Type B pancreatic cell (in vitro differentiated cells): ENCODE measurements at places on chromosomes 11 and 22. TPM values are rescaled to one million over a fixed set of nuclear protein-coding genes. Genes with fewer than 3 reads are reported as not detected.

GRCh38 chr11:70298243-70298915, 27.9 kb downstream of the PPFIA1 start:
- H3K36me3 ChIP-seq = peaks cover 18% of the 10 kb centered on the region
- H3K27ac ChIP-seq = no peak overlapping the region
- DNase-seq = no peak
- H3K4me1 ChIP-seq = peaks cover 19% of the 10 kb centered on the region

DNA sequence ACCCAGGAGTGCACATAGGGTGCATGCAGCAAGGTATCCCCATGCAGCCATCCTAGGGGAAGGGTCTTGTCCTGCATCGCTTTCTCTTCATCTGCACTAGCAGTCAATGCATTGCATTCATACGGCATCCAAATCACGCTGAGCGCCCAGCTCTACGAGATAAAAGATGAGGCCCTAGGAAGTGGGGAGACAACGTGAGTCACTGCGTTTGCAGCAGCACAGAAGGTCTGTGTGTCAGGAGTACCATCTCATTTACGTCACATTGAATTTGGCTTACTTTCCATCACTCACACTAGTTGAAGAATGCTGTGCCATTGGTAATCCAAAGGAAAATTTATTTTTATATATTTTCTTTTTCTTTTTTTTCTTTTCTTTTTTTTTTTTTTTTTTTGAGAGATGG, 2.5 kb upstream of the ST14 start:
- H3K27ac ChIP-seq = no peak overlapping the region
- peaks cover 4% of the 10 kb centered on the region for H3K36me3 ChIP-seq
- peaks cover 20% of the 10 kb centered on the region for H3K4me1 ChIP-seq
- DNase-seq = no peak

GRCh38 chr11:92480499-92480898, 255.9 kb downstream of the FAT3 start:
- H3K27me3 ChIP-seq = no peaks in the 10 kb centered on the region
- DNase-seq = no peak
- H3K27ac ChIP-seq = no peak overlapping the region
- H3K4me3 ChIP-seq = no peak overlapping the region
- peaks cover 5% of the 10 kb centered on the region for H3K36me3 ChIP-seq

- no peak overlapping the region for H3K27ac ChIP-seq
- H3K36me3 ChIP-seq = no peaks in the 10 kb centered on the region
- no peaks in the 10 kb centered on the region for H3K27me3 ChIP-seq
- peaks cover 5% of the 10 kb centered on the region for H3K4me1 ChIP-seq
Measured at GRCh38 chr11:42544726-42545125, 767.1 kb upstream of the API5 start.

- peak overlapping the region; percentile 70 for H3K27ac ChIP-seq
- H3K36me3 ChIP-seq = peaks cover 15% of the 10 kb centered on the region
- DNase-seq = no peak
- peaks cover 21% of the 10 kb centered on the region for H3K4me1 ChIP-seq
- H3K27me3 ChIP-seq = peaks cover 3% of the 10 kb centered on the region
Measured at GRCh38 chr11:116788975-116789374, 1.2 kb upstream of the ZPR1 start.

DNA sequence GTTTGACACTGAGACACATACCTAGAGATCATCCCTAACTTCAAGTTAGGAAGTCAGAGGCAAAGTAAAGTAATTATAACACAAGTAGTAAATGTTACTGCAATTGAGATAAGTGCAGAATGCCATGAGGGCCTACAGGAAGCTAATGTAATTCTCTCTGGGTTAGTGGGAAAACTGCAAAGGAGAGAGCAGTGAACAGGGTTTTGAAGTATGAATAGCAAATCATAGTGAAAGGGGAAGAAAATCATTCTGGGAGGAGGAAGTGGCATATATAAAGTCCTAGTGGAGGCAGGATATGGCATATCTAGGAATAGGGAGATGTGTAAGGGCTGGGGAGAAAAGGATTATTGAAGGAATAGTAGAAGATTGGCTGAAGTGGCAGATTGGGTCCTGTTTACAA, 27.9 kb downstream of the RNF169 start:
- H3K27me3 ChIP-seq = no peaks in the 10 kb centered on the region
- H3K4me3 ChIP-seq = no peak overlapping the region
- peaks cover 4% of the 10 kb centered on the region for H3K36me3 ChIP-seq

PGR gene
- 0.29 and 0.64 TPM in 2 replicates for total RNA-seq

DNA sequence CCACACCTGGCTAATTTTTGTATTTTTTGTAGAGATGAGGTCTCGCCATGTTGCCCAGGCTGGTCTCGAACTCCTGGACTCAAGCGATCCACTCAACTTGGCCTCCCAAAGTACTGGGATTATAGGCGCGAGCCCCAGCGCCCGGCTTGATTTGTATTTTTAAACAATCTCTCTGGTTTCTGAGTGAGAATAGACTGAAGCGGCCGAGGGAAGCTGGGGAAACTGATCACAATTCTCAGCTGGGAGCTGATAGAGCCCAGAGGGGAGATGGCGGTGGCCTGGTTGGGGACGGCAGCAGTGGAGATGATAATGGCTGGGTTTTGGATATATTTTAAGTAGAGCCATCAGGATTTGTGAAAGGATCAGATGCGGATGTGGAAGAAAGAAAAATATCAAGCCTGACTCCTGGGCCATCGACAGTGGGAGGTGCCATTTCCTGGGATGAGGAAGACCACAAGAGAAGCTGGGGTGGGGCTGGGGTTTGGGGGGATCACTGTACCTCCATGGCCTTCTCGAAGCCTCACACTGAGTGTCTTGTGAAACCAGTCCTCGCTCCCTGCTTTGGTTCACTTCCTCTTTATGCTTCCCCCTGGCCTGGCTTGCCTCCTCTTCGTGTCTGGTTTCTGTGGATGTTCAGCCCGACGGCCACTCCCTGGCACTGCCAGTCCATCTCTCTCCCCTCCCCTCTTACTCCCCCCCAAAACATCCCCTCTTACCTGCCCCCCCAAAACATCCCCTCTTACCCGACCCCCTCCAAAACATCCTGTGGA, 51.9 kb downstream of the IGLL1 start:
- no peaks in the 10 kb centered on the region for H3K36me3 ChIP-seq
- peaks cover 4% of the 10 kb centered on the region for H3K27me3 ChIP-seq
- H3K27ac ChIP-seq = no peak overlapping the region
- H3K4me3 ChIP-seq = no peak overlapping the region
- DNase-seq = no peak
- peaks cover 40% of the 10 kb centered on the region for H3K4me1 ChIP-seq

- H3K4me3 ChIP-seq = no peak overlapping the region
- peak; percentile 62 for DNase-seq
Measured at GRCh38 chr22:48754611-48755058, 1073.0 kb downstream of the BRD1 start.

- H3K4me1 ChIP-seq = peaks cover 6% of the 10 kb centered on the region
- H3K4me3 ChIP-seq = no peak overlapping the region
- no peak overlapping the region for H3K27ac ChIP-seq
- no peak for DNase-seq
- H3K36me3 ChIP-seq = peaks cover 41% of the 10 kb centered on the region
- no peaks in the 10 kb centered on the region for H3K27me3 ChIP-seq
Measured at GRCh38 chr22:23700706-23701105, 9.9 kb downstream of the RGL4 start.

PKP3 gene
- 51.6 and 156 TPM in 2 replicates for total RNA-seq

GRCh38 chr11:8081591-8082250, 710 bp downstream of the TUB start:
- no peak for DNase-seq
- peak overlapping the region; percentile 67 for H3K27ac ChIP-seq
- H3K4me3 ChIP-seq = peak overlapping the region; percentile 89

MB gene
- total RNA-seq = 0.36 and 0.48 TPM in 2 replicates

- H3K4me1 ChIP-seq = peaks cover 5% of the 10 kb centered on the region
- H3K4me3 ChIP-seq = no peak overlapping the region
- DNase-seq = no peak
- H3K27ac ChIP-seq = no peak overlapping the region
Measured at GRCh38 chr11:71426413-71426812, 21.8 kb downstream of the DHCR7 start.

GRCh38 chr22:44088976-44089570, 65.0 kb downstream of the PARVB start:
- peaks cover 3% of the 10 kb centered on the region for H3K27me3 ChIP-seq
- DNase-seq = no peak
- no peak overlapping the region for H3K4me3 ChIP-seq
- H3K27ac ChIP-seq = no peak overlapping the region
- H3K4me1 ChIP-seq = peaks cover 34% of the 10 kb centered on the region
- H3K36me3 ChIP-seq = peaks cover 3% of the 10 kb centered on the region

GLYAT gene
- total RNA-seq = 1.6 TPM in 1 of 2 replicates, not detected in the other

- peaks cover 2% of the 10 kb centered on the region for H3K36me3 ChIP-seq
- no peaks in the 10 kb centered on the region for H3K27me3 ChIP-seq
- peak within 1 kb of the TSS; percentile 93 for H3K4me3 ChIP-seq
- peaks cover 7% of the 10 kb centered on the region for H3K4me1 ChIP-seq
- peak; percentile 97 for DNase-seq
- H3K27ac ChIP-seq = peak within 1 kb of the TSS; percentile 94
Measured at GRCh38 chr22:42856865-42857704, at the start of gene ARFGAP3. Gene ARFGAP3, minus strand, starts transcription at chr22:42857273. Its CDS starts 91 bp downstream, at chr22:42857182.

CREBZF gene
- 43.2 and 55.7 TPM in 2 replicates for total RNA-seq

UPK3A gene
- 0.29 and 0.62 TPM in 2 replicates for total RNA-seq

DNA sequence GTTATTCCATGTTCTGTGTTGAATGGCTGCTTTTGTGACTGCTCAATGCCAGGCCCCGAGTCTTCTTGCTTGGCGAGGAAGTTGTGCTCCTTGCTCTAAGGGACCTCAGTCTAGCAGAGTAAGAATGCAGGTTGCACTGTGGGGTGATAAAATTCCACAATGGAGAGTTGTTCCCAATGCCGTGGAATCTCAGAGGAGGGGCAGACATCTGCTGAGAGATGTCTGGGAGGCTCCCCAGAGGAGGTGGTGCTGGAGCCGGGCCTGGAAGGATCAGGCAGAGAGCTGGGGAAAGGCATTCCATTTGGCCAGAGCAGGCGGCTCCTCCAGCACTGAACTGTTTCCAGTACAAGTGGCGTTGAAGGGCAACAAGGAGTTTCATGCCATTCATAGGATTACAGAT, 55.2 kb downstream of the ST3GAL4 start:
- no peaks in the 10 kb centered on the region for H3K27me3 ChIP-seq
- peaks cover 18% of the 10 kb centered on the region for H3K4me1 ChIP-seq
- no peak for DNase-seq

ESAM gene
- 3.6 and 3.7 TPM in 2 replicates for total RNA-seq

DNA sequence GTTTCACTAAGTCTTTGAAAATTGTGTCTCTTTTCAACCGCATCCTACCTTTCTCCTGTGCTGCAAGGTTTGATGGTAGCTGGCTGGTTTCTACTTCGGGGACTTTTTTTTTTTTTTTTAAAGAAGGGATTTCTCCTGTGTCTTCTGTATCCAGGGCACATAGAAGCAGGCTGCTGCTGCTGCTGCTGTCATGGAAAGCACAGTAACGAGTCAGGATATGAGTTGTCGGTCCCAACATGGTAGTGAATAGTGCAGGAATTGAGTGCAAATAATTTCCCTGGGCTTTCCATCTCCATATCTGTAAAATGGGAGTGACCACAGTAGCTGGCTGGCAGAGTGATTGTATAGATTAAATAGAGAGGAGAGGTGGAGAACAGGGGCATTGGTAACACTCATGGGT, 118.3 kb upstream of the NAV2 start:
- no peak overlapping the region for H3K4me3 ChIP-seq
- peaks cover 24% of the 10 kb centered on the region for H3K4me1 ChIP-seq
- H3K27ac ChIP-seq = no peak overlapping the region
- DNase-seq = no peak
- H3K27me3 ChIP-seq = peaks cover 4% of the 10 kb centered on the region
- H3K36me3 ChIP-seq = no peaks in the 10 kb centered on the region

PVALB gene
- total RNA-seq = 0.75 TPM in 1 of 2 replicates, not detected in the other

DNA sequence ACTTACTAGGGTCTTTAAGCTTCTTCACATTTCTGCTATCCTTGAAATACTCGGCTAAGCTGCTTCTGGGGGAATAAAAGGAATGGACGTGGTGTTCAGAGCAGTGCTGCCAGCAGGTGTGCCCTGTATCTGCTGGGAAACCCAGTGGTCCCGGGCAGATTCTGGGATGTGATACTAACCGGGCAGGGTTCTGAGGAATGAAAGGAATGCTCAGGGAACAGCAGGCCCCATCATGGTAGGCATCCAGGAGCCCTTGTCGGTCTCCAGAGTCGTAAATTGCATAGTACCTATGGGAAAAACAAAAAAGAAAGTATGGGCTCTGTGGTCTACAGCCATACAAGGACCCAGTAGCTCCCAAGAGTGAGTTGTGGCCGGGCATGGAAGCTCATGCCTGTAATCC, 4.5 kb upstream of the TMEM223 start:
- H3K4me3 ChIP-seq = no peak overlapping the region
- H3K27ac ChIP-seq = no peak overlapping the region
- peaks cover 10% of the 10 kb centered on the region for H3K4me1 ChIP-seq
- DNase-seq = no peak
- no peaks in the 10 kb centered on the region for H3K27me3 ChIP-seq
- H3K36me3 ChIP-seq = peaks cover 42% of the 10 kb centered on the region

CCDC87 gene
- total RNA-seq = 0.94 and 1.1 TPM in 2 replicates

DNA sequence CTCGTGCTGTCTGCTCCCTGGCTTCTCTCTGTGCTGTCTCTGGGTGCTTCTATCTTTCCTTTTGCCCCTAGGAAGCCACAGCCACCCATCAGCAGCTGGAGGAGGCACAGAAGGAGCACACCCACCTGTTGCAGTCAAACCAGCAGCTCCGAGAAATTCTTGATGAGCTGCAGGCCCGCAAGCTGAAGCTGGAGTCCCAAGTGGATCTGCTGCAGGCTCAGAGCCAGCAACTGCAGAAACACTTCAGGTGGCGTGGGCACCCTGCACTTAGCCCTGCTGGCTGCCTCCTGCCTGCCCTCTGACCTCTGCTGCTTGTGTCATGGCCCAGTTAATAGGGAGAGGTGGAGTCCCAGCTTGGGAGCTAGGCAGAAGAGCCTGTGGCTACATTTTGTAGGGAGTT, 67.8 kb downstream of the CEP164 start:
- DNase-seq = no peak
- no peaks in the 10 kb centered on the region for H3K4me1 ChIP-seq
- H3K27ac ChIP-seq = no peak overlapping the region
- peaks cover 53% of the 10 kb centered on the region for H3K36me3 ChIP-seq
- H3K4me3 ChIP-seq = no peak overlapping the region
- H3K27me3 ChIP-seq = no peaks in the 10 kb centered on the region

DNA sequence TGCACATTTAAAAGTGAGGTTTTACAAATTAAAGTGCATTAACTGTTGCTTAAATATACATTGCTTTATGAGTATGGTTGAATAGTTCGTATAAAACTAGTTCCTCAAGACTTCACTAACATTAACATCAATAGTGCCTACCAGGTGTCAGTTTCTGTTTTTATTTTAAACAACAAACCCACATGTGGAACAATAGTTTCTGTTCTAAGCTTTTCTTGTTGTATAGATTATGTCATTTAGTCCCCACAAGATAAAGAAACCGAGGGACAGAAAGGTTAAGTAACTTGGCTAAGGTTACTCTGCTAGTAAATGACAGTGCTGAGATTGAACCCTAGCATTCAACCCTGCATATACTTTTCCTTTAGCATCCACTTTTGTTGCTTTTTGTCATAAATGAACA, 41.4 kb upstream of the ST14 start:
- H3K27ac ChIP-seq = no peak overlapping the region
- H3K4me1 ChIP-seq = peaks cover 3% of the 10 kb centered on the region
- H3K4me3 ChIP-seq = no peak overlapping the region

DNA sequence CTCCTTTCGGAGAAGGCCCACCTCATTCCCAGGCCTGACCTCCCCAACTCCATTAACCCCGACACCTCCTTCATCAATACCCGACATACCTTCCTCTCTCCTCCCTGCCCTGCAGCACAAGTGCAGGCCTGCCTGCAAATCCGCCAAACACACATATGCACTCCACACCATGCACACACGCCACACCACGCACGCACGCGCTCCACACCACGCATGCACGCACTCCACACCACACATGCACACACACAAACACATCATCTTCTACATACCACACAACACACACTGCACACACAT, 629.6 kb downstream of the TBC1D22A start:
- no peaks in the 10 kb centered on the region for H3K36me3 ChIP-seq
- no peak for DNase-seq
- no peaks in the 10 kb centered on the region for H3K27me3 ChIP-seq
- no peak overlapping the region for H3K27ac ChIP-seq
- H3K4me1 ChIP-seq = no peaks in the 10 kb centered on the region
